ENCODE measurements at places on chromosomes 7 and 10.
A peak's percentile ranks its signal among the peaks of the same experiment; 100 is the strongest.

- no peak for DNase-seq
Observed at GRCh38 chr7:20352573-20353306, 22.0 kb downstream of the ITGB8 start.

DNA sequence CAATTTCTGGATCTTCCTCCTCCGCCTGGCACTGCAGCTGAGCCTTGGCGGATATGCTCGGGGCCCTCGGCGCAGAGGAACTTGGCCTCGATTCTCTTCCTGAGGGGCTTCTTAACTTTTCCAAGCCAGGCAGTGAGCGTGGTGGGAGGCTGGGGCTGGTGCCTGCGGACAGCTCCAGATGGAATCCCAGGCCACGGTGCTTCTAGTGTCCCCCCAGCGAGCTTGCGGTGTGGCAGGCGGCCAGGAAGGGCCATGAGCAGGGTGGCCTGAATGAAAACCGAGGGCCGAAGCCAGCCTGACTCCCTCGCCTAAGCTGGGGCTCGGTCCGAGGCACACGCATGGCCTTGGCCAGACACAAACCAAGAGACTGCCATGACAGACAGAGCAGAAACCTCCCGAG is 31.3 kb downstream of the RCC1L start:
- no peak for DNase-seq

DNA sequence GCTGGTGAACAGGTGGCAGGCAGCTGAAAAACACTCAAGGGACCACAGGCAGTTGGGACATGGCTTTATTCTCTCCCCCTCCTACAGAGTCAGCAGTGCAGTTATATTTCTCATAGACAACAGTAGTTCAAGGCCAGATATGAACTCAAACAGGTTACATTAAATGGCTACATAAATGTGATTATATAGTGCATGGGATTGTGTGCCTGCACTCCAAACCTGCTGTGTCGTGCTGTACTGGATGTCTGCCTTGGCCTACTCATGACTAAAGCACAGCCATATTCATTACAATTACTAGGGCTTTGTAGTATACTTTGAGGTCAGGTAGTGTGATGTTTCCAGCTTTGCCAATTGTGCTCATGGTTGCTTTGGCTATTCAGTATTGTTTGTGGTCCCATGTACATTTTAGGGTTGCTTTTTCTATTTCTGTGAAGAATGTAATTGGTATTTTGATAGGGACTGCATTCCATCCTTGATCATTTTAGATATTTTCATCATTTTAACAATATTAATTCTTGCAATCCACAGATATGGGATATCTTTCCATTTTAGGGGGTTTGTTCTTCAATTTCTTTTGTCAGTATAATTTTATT is 393.6 kb downstream of the CNTNAP2 start:
- no peak for DNase-seq

DNA sequence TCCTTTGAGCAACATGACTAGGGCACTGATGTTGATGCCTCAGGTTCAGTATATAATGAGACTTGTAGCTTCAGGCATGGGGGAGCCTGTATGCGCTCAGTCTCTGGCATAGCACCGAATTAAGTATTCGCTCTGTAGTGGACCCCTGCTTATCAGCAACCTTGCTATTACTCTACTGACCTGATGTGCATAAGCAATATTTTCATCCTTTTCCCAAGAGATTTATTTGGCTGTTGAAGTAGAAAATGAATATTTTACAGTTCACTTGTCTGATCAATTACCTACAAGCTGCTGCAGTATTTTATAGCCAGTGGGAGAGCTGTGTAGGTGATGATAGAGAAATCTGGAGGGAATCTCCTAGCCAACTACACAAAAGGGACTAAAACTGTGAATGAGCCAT is 781.6 kb upstream of the PHF14 start:
- no peak for DNase-seq

DNA sequence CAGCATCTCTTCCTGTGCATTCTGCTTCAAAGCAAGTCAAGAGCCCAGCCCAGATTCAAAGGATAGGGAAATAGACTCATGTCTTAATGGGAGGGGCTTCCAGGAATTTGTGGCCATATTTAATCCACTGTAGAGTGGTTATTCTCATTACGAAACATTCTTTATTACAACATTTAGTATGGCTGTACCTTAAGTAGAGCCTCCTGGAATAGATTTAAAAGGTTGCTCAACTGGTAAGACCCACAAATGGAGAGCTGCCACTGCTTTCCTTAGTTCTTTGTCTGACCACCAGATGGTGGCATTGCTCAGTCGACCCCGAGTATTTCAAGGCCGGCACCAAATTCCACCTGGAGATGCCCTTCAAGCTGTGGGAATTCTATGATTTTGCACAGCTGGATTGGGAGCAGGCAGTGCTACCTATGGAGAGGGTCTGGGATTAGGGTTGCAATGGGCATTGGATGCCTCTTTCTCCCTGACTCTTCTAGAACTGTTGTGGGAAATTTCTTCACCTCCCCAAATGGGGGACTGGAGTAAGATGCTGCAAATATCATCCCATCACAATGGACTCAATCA is 102.2 kb downstream of the RBM20 start:
- DNase-seq, result peak; percentile 61

- no peak for DNase-seq
Observed at GRCh38 chr7:105587909-105588635, 6.8 kb upstream of the EFCAB10 start.

DNA sequence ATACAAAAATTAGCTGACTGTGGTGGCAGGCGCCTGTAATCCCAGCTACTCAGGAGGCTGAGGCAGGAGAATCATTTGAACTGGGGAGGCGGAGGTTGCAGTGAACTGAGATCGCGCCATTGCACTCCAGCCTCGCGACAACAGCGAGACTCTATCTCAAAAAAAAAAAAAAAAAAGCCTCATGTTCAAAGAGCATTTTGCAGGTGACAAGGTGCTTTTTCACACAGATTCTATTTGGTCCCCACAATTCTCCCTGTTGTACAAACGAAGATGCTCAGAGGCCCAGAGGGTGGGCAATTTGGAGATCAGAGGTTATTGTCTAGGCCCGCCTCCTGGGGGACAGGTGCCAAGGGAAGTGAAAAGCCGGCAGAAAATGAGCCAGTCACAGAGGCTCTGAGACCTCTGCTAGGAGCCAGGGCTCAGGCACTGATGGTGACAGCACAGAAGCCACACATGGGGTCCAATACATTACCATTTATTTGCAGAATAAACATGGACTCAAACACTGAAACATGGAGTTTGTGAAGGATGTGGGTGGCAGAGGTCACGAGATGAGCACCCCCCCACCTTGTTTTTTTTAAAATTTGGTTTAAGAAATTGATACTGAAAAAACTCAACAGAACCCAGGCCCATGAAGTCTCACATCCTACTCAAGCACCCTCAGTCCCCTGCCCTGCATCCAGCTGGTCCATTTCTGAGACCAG is 882 bp upstream of the GAL3ST4 start:
- DNase-seq, result no peak

DNA sequence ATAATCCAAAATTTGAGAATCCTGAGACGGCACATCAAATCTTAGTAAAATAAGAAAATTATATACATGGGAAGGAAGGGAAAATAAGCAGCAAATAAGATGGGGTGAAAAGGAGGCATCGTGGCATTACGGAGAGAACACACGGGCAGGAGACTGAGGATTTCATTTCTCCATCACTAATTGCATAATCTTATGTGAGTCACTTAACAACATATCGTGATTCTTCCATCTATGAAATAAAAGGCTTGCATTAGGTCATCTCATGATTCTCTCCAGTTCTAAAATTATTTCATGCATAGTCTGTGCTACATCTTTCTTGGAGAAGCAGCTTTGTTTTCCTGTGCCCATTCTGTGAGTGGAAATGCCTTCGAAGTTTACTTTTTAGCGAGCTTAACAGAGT is 288.7 kb downstream of the LRMDA start:
- DNase-seq, result no peak

All from HFFc6 (cell line).